ENCODE measurements at places on chromosomes 6 and 20.

DNA sequence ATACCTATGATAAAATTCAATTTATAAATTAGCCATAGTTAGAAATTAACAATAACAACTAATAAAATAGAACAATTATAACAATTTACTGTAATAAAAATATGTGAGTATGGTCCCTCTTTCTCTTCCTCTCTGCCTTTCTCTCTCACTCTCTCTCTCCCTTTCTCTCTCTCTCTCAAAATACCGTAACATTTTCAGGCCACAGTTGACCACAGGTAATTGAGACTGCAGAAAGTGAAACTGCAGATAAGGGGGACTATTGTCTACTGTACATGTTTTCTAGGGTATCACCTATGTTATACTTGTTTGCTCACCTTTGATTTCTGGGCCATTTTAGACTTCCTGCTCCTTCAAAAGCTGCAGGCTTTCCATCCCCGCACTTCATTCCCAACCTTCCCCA is 46.8 kb downstream of the LY86 start:
- DNase-seq, result no peak

- DNase-seq, result no peak
Measured at GRCh38 chr6:28734443-28734959, 189.3 kb downstream of the TRIM27 start.

- no peak for DNase-seq
Measured at GRCh38 chr20:48930035-48930434, 8.5 kb downstream of the ARFGEF2 start.

DNA sequence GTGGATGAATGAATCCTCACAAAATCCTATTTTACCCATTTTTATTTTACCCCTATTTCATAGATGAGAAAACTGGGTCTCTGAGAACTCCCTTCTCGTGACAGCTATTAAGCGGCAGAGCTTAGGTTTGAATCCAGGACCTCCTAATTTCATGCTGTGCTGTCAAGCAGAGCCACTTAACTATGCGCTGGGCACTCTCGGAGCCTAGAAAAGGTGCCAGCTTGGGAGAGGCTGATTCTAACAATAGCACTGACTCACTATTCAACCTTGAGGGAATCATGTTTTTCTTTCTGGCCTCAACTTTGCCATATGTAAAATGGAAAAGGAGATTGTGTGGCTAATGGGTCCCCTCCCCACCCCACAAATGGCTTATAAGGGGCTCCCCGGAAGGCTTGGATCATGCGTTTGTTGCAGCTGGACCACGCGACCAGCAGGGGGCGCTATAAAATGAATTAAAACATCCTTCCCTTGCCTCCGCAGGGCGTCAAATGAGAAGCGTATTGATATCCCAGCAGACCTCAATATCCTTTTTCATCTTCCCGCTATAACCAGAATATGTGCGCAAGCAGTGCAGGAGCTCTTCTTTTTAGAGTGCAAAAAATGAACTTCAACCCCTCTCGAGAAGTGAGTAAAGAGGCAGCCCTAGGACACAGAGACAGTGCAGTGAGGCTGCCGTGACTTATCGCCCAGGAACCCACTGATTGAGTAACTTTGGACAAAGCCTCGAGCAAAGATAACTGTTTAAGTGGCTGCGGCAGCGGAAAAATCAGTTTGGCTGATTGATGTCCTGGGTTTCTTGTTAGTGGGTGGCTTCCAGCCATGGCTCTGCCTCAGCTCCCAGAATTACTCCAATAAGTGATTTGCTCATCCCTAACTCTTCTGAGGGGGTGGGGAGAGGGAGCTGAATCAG is 12.8 kb upstream of the PDYN start:
- peak; percentile 18 for DNase-seq

Data from A172 (cell line).